Right lobe of liver (tissue), 6 donors: ENCODE measurements at places on chromosomes 1 and 21. TPM values are rescaled to one million over a fixed set of nuclear protein-coding genes. Genes with fewer than 3 reads are reported as not detected.

DNA sequence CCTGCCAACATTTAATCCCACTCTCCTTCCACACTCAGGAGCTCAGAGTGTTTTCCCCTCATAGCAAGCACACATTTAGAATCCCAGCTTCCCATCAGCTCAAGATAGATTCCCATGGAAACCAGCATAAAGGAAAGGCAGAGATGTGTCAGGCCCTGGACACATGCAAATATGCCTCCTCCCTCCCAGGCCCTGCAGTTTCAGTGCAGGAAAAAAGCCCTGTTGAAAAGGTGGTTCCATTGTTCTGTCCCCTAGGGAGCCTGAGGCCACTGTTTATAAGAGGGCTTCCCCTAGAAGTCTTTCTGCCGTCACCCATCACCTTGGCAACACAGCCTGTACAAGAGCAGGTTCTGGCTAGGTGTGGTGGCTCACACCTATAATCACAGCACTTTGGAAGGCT is 3.6 kb downstream of the CACNA1S start:
- no peak for DNase-seq

KRTAP12-2 gene
- not detected for total RNA-seq

- DNase-seq: no peak
These were observed 20.2 kb upstream of the PADI6 start for GRCh38 chr1:17351598-17352324.

LAMC1 gene
- total RNA-seq: 53.2 TPM

DNA sequence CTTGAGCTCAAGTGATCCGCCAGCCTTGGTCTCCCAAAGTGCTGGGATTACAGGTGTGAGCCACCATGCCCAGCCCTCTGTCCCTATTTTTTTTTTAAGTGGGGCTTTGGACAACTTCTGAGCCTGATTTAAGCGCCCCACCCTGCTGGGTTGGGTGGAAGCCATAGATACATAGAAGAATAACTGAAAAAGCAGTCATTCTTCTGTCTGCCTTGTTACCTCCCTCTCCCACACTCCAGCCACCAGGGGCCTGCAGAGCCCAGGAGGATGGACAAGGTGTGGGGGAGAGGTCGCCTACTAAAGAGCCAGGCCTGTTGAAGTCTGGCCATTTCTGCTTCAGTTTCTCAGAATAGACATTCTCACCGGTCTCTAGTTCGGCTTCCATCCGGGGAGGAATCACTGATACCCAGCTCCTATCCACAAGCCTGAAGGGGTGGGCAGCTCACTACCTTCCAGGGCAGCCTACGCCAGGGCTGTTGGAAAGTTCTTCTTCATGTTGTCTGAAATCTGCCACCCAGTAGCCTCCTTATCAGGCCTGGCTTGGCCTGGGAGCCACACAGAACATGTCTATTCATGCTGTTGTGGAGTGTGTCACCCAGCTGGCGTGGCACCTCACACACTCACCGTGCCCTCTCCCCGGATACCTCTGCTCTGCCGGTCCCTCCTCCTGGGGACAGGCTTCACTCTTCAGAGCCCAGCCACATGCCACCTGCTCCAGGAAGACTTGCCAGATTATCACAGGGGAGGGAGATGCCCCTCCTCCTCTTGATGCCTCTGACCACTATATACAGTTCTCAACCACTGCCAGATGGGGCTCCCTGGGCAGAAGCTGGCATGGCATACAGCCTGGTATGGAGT is 27.7 kb downstream of the KNCN start:
- DNase-seq: no peak

CA6 gene
- not detected for total RNA-seq

CHODL gene
- not detected for total RNA-seq

DNA sequence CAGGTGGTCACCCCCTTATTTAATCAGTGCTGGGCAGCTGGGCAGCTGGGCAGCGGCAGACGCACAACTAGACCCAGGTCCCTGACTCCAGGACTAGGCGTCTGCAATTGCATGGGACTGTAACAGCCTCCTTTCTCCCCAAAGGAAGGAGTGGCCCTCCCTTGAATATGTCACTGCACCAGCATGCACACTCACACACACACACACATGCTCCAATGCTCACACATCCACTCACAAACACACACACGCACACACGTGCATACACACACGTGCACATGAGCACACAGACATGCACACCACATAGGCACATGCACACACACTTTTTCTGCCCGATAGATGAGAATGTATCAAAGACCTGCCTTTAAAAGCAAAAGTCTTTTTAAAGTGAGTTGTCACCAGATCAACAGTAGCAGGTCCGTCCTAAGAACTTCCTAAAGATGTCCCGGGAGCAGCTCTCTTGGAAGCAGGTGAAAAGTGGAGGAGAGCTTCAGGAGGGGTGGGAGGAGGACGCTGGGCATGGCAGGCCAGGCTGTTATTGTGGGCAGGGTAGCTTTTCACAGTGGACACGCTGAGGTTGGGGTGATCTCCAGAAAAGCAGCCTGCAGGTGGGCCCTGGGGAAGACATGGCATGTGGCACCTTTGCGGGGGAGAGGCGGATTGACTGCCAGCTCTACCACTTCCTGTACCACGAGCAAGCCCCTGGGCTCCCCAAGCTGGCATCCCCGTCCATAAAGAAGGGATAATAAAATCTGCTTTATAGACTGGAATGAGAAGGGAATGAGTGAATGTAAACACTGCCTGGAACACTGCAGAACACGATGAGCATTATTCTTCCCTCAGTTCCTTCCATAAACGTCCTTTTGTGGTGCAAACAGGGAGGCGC is 1.7 kb downstream of the PDE9A start:
- DNase-seq: no peak

SYTL1 gene
- total RNA-seq: 0.93 TPM

DNA sequence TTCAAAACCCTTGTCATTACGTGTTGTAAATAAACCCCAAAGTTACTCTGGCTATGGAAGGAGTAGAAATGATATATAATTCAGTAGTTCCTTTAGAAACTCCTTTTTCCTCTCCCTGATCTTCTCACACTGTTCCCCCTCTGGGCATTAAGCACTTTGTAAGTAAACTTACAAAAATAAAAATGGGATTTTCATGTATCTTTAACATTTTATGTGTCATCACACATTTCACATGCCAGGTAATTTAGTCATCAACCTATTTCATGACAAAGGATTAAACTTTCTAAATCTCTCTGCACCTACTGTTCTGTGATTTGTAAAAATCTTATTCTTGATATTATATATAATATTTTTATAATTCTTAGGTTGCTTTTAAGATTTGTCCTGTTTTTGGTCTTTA is 176.9 kb downstream of the NEK7 start:
- DNase-seq: no peak

GRCh38 chr1:199522338-199522737 is 505.2 kb upstream of the NR5A2 start:
- no peak for DNase-seq

GRCh38 chr1:168497376-168497950 is 46.3 kb downstream of the XCL2 start:
- no peak for DNase-seq

- DNase-seq: no peak
These were observed 10.0 kb downstream of the STMN1 start for GRCh38 chr1:25896266-25896665.

DNA sequence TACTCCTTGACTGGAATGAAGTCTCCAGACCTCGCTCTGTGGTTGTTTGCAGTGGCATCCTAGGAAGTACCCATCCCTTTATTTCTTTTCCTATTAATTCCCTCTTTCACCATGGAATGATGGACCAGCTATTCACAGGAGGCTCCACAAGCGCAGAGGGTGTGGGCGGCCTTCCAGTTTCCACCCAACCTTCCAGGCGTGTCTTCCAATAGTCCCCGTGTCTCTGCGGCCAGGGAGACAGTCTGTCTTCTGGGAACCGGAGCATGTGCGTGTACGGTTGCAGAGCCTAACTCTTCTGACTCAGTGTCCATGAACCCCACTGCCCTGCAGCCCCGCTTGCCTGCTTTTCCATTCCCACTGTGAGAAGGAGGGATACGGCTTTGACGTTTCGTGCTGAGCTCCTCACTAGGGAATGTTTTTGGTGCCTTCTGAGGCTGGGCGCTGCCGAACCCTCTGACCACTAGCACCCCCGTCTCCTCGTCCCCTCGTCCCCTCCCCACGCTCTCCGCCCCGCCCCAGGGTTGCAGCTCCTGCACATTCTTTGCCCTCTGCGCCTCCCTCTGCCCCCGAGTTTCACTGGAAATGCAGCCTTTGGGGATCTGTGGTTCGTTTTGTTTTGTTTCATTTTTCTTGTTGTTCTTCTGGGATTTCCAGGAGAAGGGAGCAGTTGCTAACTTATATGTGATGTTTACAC is 26.3 kb upstream of the FAM3B start:
- no peak for DNase-seq

GRCh38 chr21:28018741-28019669 is 973.7 kb downstream of the LTN1 start:
- no peak for DNase-seq

- no peak for DNase-seq
These were observed 250.2 kb downstream of the LTN1 start for GRCh38 chr21:28742527-28742926.

HFM1 gene
- not detected for total RNA-seq

DNA sequence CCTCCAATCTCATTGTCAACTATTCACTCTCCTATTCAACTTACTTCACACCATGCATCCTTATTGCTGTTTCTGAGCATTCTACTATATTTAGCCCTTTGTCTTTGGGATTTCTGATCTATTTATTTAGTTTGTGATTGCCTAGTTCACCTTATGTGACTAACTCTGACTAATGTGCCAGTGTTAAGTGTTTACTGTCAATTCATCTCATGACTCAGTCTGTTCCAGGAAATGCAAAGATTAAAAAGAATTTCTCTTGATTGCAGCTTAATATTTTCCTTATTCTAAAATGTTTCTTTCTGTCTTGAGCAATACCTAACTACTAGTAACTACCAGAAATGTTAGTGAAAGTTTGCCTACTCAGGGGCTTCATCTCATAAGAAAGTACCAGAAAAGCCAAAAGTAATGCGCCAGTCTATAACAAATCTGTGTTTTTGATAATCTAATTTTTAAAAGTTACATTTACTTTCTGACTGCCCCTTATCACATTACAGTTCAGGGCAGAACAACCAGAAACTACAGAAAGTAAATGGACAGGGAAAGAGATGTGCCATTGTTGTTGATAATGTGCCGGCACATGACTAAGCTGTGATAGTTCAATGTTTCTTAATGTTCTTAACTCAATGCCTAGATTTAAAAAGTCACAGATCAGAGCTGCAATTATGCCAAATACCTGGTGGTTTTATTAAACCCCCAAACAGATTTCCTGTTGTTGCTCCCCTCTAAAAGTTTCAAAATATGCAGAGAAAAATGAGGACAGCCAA is 556.5 kb downstream of the PTBP2 start:
- no peak for DNase-seq

DNA sequence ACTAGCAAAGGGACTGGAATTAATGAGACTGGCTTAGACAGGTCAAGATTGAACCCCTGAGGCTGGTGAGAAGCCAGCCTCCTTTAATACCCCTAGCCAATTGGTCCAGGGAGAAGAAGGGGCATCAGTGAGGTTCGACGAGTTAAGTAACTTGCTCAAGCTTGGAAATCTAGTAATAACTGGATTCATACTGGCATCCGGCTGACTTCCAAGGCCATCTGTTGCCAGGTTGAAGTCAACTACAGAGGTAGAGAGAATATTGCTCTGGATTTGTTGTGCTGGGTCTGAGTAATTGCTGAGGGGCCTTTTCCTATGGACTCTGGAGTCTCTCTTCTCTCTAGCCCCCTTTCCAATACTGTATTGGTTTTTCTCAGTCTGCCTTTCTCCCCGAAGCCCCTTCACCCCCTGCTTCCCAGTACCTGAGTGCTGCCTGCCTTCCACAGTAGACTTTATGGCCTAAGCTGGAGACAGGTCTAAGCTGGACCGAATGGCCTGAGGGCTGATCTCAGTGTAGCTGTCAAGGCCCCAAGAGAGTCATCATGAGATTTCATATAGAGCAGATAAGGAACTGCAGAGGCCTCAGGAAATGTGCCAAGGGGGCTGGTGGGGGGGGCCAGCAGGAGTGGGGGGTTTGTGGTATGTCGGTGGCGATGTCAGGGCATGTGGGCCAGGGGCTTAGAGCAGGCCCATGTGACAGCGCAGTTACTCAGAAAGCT is 42.4 kb upstream of the IL19 start:
- no peak for DNase-seq

- DNase-seq: peak; percentile 43
These were observed 7.4 kb upstream of the TFAP2E start for GRCh38 chr1:35565742-35566133.
